ENCODE measurements at places on chromosomes 12 and 14. TPM values are rescaled to one million over a fixed set of nuclear protein-coding genes. Genes with fewer than 3 reads are reported as not detected.

- DNase-seq, result no peak
These were observed 12.3 kb upstream of the YBX3 start for GRCh38 chr12:10735428-10735827.

DNA sequence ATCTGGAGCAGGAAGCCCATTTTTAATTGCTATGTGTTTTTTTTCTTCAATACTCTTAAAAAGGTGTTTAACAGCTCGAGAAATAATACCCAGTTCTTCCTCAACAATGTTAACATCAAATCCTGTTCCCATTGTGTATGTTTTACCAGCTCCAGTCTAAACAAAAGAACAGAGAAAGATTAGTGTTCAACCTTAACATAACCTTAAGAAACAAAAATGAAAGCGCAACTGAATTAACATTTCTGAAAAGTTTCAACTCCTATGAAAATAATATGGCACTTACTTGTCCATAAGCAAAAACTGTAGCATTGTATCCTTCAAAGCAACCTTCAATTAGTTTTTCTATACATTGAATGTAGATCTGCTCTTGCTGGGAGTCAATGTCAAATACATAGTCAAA, 73.2 kb downstream of the KIF21A start:
- DNase-seq, result no peak

Gene TMTC1
- 9.5 TPM for total RNA-seq

DNA sequence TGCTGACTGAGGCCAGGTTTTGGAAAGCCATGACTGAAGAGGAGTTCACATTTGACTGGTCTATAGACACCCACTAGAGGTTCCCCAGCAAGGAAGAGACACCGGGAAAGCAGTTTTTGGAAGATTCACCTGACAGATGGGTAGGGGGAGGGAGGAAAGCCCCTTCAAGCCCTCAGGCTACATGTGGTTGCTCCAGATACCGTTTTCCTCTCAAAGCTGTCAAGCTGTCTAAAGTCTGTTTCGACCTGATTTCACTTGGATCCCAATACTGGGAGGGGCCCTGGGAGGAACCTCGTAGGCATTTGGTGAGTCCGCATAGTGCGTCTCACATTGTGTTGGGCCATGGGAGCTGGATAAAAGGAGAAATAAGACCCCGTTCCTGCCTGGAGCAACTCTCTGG, 1.7 kb upstream of the LRP1 start:
- no peak for DNase-seq

Gene C12orf54
- total RNA-seq, result not detected

- DNase-seq, result no peak
These were observed 18.8 kb downstream of the GNG2 start for GRCh38 chr14:51879170-51879569.

- DNase-seq, result no peak
These were observed 136.8 kb downstream of the SAMD4A start for GRCh38 chr14:54703724-54704123.

DNA sequence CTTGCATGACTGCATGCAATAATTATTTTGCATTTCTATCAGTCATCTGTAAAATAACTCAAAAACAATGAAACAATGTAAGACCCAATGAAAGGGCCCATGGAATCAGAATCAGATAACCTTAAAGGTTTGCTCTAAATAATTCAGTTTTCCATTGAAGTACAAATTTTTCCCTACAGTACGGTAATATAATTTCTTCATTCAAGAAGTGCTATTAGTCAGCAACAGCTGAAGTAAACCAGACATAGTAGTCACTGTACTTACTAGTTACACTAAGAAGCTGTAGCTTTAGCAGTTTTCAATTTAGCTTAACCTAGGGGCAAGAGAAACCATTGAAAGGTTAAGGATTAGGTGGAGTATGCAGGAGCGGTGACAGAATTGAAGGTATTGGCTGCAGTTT, 43.5 kb downstream of the BCAT1 start:
- DNase-seq, result no peak

Gene CCDC38
- total RNA-seq, result 0.12 TPM

Gene MAP3K9
- 0.17 TPM for total RNA-seq

GRCh38 chr12:19527866-19528265, 88.6 kb downstream of the AEBP2 start:
- DNase-seq, result no peak

DNA sequence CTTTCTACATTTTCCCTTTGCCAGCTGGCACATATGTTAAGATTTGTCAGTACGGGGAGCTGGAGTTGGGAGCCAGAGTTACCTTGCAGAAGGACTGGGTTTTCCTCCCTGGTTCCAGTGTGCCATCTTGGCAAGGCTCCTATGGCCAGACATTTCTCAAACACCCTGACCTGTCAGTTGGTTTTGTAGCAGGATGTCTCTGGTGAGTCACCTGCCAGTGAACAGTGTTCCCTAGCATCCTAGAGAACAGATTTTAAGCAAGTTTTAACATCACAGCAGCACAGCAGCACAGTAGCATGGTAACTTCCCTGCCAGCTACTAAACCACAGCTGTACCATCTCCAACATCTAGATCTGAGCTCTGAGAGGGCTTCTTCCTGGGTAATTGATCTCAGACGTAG, 26.2 kb upstream of the KTN1 start:
- no peak for DNase-seq

GRCh38 chr12:124594851-124595250, 27.4 kb upstream of the NCOR2 start:
- DNase-seq, result no peak

GRCh38 chr12:117363953-117364486, 2.6 kb upstream of the NOS1 start:
- no peak for DNase-seq

Gene HOXC10
- 19.8 TPM for total RNA-seq

Gene OR11H6
- total RNA-seq, result not detected

DNA sequence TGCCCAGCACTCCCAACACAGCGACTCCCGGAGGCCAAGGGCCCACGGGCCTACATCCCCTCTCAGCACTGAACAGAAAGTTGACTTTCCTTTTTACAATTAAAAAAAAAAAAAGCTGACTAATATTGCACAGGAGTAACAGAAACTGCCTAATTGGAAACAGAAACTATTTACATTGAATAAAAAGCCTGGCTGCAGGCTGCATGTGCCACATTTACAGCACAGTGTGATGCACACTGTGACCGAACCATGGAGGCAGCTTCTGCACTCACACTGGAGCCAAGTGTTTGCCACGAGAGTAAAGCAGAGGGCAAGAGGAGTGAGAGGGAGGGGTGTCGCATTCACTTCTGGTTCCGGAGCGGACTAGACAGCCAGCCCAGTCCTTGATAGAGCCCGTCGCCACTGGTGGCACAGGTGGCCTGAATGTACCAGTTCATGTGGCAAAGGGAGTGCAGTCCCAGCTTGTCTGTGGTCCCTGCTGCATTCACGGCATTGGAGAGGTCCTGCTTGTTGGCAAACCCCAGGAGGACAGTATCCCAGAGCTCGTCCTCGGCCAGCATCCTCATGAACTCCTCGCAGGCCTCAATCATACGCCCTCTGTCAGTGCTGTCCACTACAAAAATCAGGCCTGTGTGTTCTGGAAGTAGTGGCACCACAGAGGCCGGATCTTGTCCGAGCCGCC, 59.2 kb downstream of the SPPL3 start:
- no peak for DNase-seq

Gene C1R
- total RNA-seq, result 50.9 TPM

DNA sequence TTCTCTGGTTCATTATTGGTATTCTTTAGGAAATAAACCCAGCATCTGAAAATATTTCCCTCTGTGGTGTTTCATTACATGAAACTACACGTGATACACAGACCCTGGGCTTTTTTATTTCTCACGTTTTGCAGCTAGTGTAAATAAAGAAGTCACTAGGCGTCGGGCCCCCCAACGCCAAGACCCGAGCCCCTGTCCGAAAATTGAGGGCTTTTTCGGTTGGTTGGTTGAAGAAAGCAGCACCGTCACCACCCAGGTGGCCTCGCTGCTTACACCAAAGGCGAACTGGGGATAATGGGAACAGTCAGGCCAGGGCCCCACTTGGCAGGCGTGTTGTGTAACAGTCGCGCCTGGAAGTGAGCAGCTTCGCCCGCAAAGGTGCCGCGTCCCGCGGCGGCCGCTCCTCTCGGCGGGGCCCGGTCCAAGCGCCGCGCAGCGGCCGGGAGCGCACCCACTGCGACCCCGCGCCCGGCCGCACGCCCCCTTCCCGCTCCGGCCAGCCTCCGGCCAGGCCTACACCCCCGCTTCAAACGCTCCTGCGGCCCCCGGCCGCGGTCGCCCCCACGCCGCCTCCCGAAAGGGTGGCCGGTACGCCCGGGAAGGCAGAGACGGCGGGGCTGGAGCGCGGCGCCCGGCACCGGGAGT, 1.2 kb downstream of the DUSP16 start:
- peak; percentile 56 for DNase-seq

- DNase-seq, result no peak
These were observed 301.6 kb upstream of the SLC16A7 start for GRCh38 chr12:59294221-59294620.

DNA sequence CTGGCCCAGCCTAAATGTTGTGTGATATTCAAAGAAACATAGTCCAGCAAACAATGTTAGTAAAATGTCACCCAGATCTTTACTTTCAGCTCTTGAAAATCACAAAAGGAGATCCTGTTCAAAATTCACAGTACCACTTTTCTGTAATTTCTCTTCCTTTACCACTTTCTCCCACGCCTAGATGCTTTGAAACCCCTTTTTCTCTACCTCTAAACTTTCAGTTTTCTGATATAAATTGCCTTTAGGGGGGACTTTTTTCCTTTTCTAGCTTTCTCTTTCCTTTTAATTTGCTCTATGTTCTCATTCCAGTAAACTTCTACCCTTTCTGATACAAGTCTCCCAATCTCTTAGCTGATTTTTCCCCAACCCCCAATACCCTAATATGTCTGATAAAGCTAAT, 101.8 kb downstream of the LMO3 start:
- no peak for DNase-seq

Gene OTUB2
- 1.2 TPM for total RNA-seq

Gene ZNF84
- 4.8 TPM for total RNA-seq

Gene FGF6
- not detected for total RNA-seq

GRCh38 chr14:54766276-54767138, 136.1 kb downstream of the GCH1 start:
- no peak for DNase-seq

DNA sequence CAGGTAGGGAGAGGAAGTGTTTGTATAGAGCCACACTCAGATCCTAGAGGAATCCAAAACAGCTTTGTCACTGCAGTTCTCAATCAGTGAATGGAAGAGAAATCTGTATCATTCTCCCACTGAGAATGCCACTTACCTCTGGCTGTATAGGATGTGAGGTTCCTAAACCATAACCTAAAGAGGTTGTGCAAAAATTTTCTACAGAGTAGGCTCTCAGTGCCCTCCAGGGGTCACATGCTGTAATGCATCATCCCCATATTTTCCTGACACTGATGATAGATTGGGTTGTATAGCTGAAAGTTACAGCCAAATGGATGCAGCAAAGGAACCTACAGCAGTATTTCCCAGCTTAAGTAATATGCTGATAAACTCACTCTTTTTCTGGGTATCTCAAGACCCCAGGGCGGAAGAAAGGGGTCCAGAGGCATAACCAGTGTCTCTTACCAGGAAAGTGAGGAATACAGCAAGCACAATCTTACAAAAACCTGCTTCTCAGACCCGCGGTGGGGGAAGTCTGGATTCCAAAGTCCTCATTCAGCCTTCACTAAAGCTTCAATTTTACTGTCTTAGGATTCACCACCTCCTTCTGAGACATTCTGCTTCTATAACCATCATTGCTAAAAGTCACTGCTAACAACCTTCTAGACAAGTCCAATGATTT, 3.8 kb downstream of the BCDIN3D start:
- DNase-seq, result no peak

Gene LTBR
- 35.0 TPM for total RNA-seq

- no peak for DNase-seq
These were observed 283.7 kb downstream of the FBXL14 start for GRCh38 chr12:1310653-1311052.

- DNase-seq, result no peak
These were observed 14.9 kb downstream of the TRPV4 start for GRCh38 chr12:109818253-109818652.

DNA sequence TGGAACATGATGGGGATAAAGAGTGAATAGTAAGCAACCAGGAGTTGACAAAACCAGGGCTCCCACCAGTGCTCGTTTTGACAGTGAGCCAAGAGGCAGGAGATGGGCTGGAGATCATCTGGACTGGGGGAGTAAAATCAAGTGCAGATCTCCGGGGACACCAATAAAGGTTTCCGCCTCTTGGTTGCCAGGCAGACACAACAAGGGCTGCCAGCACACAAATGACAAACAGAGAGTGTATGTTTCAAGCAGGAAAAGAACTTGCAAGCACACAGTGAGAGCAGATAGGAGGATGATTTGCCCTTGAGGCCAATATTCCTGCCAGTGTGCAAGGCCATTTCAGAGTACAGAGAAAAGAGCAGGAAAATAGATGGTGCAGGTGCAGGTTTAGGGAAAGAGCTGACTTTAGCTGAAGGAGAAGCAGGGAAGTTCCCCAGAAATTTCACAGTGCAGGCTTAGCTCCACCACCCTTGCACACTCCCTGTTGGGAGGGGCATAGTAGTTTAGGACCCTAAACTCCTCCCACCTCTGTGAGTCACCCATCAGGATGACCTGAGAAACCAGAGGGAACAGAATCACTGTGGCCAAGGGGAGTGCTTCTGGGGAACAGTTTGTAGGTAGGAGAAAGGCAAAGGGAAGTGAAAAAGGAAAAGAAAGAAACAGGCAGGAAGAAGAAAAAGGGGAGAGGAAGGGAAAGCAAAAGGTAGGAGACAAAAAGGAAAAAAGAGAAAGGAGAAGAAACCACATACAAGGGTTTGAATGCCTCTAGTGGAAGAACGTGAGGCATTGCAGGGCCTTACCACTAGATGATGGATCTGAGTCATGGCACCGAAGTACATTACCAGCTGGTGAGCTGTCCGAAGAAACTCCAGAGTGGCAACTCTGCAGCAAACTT, 404.4 kb downstream of the SLC6A15 start:
- peak; percentile 62 for DNase-seq

DNA sequence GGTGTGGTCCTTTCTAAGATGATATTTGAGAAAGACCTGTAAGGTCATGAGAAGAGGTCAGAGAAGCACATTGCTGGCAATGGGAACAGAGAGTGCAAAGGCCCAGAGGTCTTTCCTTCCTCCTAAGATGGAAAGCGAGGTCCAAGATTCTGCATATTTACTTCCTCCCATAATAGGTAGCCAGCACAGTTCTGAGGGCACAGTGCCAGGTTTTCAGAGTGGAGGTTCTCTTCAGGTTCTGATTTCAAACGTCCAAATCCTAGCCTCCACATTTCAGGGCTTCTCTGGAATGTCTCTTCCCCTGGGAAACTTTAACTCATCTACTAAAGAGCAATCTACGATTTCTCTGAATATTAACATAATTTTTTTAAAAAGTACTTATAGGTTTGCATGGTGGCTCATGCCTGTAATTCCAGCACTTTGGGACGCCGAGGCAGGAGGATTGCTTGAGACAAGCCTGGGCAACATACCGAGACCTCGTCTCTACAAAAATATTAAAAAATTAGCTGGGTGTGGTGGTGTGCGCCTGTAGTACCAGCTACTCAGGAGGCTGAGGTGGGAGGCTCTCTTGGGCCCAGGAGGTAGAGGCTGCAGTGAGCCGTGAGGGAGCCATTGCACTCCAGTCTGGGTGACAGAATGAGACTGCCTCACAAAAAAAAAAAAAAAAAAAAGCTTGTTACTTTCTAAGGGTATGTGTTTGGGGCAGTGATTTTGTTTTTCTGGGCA, 526 bp upstream of the MRPL42 start:
- DNase-seq, result no peak

Gene APOF
- not detected for total RNA-seq

GRCh38 chr12:91139286-91139685, 28.0 kb upstream of the LUM start:
- DNase-seq, result no peak

- DNase-seq, result no peak
These were observed 130.1 kb upstream of the RTL1 start for GRCh38 chr14:101033446-101034165.
